Renal cortex interstitium (tissue), 15 donors: ENCODE measurements at places on chromosomes 3 and 15. TPM values are rescaled to one million over a fixed set of nuclear protein-coding genes. Genes with fewer than 3 reads are reported as not detected.

- DNase-seq, result no peak
These were observed 29.8 kb downstream of the PLA1A start for GRCh38 chr3:119627461-119627860.

DNA sequence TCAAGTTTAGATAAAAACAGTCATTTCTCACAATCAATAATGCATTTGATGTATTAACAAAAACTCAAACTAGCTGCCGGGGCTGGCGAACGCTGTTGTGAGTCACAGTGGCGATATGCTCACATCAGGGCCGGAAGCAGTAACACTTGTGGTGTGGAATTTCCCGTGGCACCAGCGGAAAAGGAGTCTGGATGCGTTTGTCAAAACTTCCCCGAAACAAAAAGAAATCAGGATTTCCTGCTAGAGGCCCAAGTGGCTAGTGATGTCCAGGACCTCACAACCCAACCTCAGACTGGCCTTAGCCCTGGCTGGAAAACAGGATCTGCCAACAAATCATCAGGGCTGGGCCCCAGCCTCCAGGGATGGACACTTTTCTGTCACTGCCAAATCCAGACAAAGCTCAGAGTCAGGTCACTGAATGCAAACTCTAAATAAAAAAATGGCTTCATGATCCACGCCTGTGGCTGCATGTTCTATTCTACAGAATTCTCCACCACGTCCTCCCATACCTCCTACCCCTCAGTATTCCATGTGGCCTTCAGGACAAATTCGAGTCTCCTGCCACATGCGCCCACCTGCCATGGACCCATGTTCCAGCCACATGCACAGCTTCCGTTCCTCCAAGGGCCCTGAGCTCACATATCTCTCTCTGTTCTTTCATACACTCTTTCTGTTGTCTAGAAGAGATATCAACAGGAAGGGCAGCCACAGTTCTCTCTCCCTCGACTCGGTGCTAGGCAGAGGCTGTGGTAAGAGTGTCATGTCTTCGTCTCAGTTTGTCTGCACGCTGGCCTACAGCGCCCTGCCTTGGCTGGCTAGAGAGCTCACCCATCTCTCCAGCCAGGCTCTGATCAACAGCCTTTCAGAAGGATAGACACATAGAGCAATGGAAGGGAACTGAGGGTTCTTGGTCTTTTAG lies 35.4 kb downstream of the EHD4 start:
- no peak for DNase-seq

GRCh38 chr3:102745881-102746280 lies 311.1 kb downstream of the ZPLD1 start:
- no peak for DNase-seq

GRCh38 chr3:151201051-151201730 lies 1.8 kb downstream of the GPR171 start:
- DNase-seq, result no peak

- DNase-seq, result no peak
These were observed 1.3 kb downstream of the ADAMTS9 start for GRCh38 chr3:64686446-64686908.

DNA sequence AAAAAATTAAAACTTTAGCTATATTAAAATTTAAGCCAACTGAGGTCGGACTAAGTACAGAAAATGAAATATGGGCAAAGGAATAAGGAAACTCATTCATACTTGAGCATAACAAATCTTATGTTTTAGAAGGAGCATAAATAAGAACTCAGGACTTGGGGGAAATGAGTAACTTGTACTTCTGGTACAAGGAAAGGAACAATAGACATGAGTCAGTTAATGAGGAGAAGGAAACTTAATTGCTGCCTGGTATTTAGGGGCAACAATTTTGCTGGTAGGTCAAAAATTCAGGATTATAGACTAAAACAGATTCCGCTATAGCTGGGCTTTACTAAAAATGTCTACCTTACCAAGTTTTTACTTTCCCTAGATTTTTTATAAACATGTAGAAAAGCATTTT lies 113.1 kb downstream of the MYO5A start:
- DNase-seq, result no peak

DNA sequence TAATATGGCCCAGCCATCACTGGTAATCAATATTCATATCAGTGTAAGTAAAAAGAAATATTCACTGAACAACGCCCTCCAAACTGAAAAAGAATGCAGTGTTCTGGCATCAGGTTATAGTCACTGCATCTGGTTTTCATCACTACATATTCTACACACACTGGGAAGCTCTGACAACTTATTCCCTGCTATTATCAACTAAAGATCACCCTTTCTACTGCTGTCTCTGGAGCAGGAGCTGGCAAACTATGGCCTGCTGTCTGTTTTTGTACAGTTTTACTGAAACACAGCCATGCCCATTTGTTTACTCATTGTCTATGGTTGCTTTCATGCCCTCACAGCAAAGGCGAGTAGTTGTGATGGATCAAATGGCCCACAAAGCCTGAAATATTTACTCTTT lies 35.3 kb downstream of the TUBGCP4 start:
- no peak for DNase-seq

- DNase-seq, result peak; percentile 28
These were observed 22.5 kb upstream of the BFSP2 start for GRCh38 chr3:133377396-133377795.

- no peak for DNase-seq
These were observed 36.0 kb upstream of the BCL2A1 start for GRCh38 chr15:80006946-80007345.

GRCh38 chr3:38454884-38455638 lies 1.4 kb downstream of the ACVR2B start:
- DNase-seq, result peak; percentile 60

DNA sequence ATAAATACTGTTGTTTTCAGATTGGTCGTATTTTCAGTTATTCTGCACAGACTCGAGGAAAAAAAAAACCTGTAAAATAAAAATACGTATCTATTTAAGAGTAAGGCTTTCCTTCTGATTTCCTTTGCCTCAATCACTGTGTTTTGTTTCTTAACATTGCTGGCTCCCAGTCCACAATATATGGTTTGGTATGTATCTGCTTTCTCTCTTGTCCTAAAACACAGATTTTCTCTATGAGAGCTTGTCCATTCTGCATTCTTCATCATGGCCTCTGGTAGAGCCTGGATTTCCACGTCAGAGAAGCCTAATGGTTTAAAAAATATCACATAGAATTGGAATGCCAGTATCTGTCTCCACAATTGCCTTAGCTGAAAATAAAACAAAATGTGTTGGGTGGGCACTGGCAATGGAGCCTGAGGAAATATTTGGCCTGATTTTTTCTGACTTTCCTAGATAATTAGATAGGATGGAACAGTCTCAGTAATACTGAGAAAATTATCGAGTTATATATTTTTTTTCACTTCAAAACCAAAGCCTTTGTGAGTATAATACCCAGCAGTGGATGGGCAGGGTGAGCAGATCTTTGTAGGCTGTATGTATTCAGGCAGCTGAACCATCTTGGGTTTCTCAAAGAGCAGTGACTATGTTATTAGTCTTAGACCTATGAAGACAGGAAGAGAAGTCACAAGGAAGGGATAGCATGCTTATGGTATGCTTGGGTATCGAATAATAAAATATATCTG lies 1.9 kb downstream of the CD200 start:
- no peak for DNase-seq

GRCh38 chr3:80368616-80369015 lies 600.8 kb upstream of the ROBO1 start:
- DNase-seq, result no peak

The DAZL gene
- polyA plus RNA-seq, result not detected

The RTP3 gene
- polyA plus RNA-seq, result not detected

The SOX14 gene
- polyA plus RNA-seq, result not detected

The RASL12 gene
- polyA plus RNA-seq, result 5.7 TPM

The CCR2 gene
- polyA plus RNA-seq, result 0.73 TPM

The THSD4 gene
- polyA plus RNA-seq, result 30.2 TPM
